NCI-H460 (cell line): ENCODE measurements at places on chromosomes 1 and 21. TPM values are rescaled to one million over a fixed set of nuclear protein-coding genes. Genes with fewer than 3 reads are reported as not detected.

ATAD3C gene
- total RNA-seq: 0.05 and 0.06 TPM in 2 replicates

MAN1C1 gene
- total RNA-seq: 0.10 TPM in 1 of 2 replicates, not detected in the other

KIRREL1 gene
- total RNA-seq: 48.7 and 51.1 TPM in 2 replicates

MIXL1 gene
- not detected in 2 replicates for total RNA-seq

POU2F1 gene
- 11.5 and 12.3 TPM in 2 replicates for total RNA-seq

ADAMTS5 gene
- not detected in 2 replicates for total RNA-seq

KPRP gene
- not detected in 2 replicates for total RNA-seq

RBM11 gene
- total RNA-seq: 1.3 and 1.8 TPM in 2 replicates

XKR8 gene
- total RNA-seq: 1.9 and 2.5 TPM in 2 replicates

SUSD4 gene
- not detected in 2 replicates for total RNA-seq

LCE3E gene
- not detected in 2 replicates for total RNA-seq

MFSD2A gene
- total RNA-seq: 2.8 and 3.0 TPM in 2 replicates

BCAR3 gene
- total RNA-seq: 69.1 and 69.3 TPM in 2 replicates
